Mesendoderm (in vitro differentiated cells): ENCODE measurements at places on chromosomes 11 and 22.

GRCh38 chr11:78532991-78533390 lies 41.7 kb downstream of the NARS2 start:
- DNase-seq: no peak

- no peak for DNase-seq
These were observed 21.1 kb upstream of the PDE2A start for GRCh38 chr11:72695354-72695753.

GRCh38 chr11:69601011-69601975 lies 39.7 kb upstream of the CCND1 start:
- DNase-seq: no peak

- DNase-seq: no peak
These were observed 4.3 kb downstream of the IL2RB start for GRCh38 chr22:37145180-37146050.

GRCh38 chr11:35539256-35539655 lies 13.8 kb upstream of the PAMR1 start:
- no peak for DNase-seq

- no peak for DNase-seq
These were observed 32.7 kb upstream of the HTR3A start for GRCh38 chr11:113942256-113942655.
